Astrocyte (in vitro differentiated cells and primary cell): ENCODE measurements at places on chromosomes 12 and 14.

GRCh38 chr14:72747652-72748051 lies 146.2 kb downstream of the DPF3 start:
- no peak for DNase-seq

GRCh38 chr14:101965181-101965544 lies 790 bp downstream of the DYNC1H1 start:
- no peak for DNase-seq

GRCh38 chr12:88111074-88111652 lies 30.7 kb downstream of the CEP290 start:
- peak; percentile 26 for DNase-seq

- no peak for DNase-seq
These were observed 53.7 kb upstream of the COCH start for GRCh38 chr14:30820674-30821073.

DNA sequence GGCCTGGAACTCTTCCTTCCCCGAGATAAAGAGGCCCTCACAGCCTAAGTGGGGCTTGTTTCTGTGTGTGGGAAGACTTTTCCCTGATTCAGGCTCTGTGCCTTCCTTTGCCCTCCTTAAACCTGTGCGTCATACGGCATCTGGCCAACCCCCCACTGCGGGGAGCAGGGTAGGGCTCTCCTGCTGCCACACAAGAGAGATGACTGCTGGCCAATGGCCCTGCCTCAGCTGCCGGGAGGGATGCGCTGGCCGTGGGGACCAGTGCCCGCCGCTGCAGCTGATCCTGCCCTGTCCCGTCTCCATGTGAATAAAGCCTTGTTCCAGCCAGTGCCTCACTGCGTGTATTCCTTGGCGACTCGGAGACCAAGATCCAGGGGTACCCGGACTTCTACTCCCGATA lies 42.5 kb upstream of the BEGAIN start:
- peak; percentile 72 for DNase-seq

GRCh38 chr12:124655698-124656516 lies 88.5 kb upstream of the NCOR2 start:
- DNase-seq: peak; percentile 95

DNA sequence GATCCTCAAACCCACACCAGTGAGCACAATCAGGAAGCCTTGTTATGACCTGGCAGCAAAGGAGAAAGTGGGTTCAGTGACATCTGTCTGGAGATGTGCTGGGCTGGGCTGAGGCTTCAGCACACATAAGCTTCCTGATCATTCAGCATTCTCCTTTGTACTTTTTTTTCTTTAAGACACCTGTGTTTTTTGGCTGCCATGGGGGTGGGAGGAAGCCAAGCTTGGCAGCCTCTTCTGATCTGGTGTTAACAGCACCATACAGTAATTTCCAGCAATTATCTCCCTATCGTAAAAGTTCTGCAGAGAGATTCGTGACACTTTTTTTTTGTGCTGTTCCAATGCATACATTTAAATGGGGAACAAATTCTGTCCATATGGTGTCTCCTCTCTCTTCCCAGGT lies 38.9 kb upstream of the RASSF3 start:
- no peak for DNase-seq

DNA sequence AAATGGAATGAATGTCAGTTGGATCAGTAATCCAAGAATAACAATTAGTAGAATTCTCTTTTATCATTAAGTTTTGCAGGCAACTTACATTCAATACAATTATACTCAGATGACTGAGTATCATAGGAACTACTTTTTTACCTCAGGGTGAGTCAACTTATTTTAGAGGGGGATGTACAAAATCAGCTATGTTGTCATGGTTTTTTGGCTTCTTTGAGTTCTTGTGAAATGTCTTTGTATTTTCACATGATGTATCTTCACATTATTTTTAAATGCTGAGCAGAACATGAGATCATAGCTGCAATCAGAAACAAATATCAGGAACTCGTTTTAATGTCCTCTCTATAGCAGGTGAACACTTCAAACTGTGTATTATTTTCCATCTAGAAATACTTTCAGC lies 65.3 kb upstream of the PTPRR start:
- DNase-seq: peak; percentile 75

DNA sequence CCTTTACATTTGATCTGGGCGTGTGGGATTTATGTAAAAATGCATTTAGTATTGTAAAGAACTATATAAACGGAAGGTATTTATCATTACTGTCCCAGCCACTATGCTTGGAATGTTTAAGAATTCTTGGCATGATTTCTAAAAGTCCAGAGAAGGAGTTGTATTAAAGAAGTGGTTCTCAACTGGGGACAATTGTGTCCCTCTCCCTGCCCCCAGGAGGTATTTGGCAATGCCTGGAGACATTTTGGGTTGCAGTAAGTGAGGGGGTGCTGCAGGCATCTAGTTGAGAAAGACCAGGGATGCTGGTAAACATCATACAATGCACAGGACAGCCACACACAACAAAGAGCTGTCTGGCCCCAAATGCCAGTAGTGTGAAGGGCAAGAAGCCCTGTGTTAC lies 7.2 kb downstream of the SLC38A1 start:
- no peak for DNase-seq

DNA sequence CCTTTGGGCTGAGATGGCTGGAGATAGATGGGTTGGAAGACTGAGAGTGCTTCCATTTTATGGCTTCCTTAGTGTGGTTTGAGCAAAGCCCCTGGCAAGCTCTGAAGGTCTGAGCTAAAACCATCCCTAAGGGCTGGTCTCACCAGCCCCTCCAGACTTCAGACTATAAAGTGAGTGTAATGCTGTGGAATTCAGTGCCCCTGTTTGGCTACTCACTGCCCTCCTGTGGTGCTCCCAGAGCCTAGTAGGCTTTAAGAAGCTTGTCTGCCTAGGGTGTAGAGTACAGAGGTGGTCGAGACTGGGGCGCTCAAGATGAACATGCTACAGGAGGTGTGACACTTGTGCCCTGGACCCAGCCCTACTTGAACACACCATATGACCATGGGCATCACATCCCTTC lies 246.7 kb upstream of the FKBP4 start:
- no peak for DNase-seq

DNA sequence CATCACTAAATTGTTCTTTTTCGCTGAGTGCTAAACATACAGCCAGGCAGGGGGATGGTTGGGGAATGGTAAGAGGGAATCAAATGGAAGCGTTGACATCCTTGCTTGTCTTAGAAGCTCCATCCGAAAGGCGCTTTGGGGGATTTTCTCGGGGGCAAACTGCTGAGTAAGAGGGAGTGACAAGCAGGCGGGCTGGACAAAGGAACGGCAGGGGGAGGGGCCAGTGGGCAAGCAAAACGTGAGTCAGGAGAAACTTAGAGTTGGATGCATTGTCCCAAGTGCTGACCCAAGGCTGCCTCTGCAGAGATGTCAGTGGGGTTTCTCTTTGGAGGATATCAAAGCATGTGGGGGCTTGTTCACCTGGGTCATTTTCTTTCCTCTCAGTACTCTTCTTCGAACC lies 480.5 kb downstream of the VRK1 start:
- DNase-seq: no peak

DNA sequence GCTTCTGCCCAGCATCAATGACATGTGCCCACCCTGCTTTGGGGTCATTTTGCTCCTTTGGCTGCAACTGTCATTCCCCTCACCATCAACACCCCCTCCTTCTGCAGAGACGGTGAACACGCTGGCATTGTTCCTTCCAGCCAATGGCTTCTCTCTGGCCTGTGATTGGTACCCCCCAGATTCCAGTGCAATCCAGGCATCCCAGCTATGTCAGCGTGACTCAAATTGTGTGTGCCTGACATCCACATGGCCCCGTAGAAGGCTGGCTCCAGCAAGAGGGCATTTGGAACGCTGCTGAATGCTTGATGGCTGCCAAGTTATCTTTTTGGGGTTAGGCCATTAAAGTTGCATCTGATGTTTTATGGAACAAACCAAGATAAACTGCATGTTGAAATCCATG lies 21.0 kb upstream of the CCND2 start:
- DNase-seq: no peak

DNA sequence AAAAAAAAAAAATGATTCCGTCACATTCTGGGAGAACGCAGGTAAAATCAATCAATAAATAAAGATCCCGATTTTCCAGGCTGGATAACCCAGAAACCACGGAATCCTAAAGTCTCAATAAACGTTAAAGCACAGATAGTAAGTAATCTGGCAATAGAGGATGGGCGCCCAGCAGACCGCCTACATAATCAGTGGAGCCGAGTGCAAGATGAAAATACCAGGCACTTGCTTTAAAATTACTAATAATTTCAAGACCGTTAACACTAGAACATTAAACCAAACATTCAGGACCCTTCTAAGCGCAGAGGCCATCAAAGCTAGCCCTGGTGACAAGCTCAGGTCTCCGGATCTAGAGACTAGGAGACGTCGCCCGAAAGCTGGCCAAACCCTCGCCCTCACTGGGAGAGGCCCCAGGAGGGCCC lies 1.2 kb upstream of the DCAF11 start:
- no peak for DNase-seq

DNA sequence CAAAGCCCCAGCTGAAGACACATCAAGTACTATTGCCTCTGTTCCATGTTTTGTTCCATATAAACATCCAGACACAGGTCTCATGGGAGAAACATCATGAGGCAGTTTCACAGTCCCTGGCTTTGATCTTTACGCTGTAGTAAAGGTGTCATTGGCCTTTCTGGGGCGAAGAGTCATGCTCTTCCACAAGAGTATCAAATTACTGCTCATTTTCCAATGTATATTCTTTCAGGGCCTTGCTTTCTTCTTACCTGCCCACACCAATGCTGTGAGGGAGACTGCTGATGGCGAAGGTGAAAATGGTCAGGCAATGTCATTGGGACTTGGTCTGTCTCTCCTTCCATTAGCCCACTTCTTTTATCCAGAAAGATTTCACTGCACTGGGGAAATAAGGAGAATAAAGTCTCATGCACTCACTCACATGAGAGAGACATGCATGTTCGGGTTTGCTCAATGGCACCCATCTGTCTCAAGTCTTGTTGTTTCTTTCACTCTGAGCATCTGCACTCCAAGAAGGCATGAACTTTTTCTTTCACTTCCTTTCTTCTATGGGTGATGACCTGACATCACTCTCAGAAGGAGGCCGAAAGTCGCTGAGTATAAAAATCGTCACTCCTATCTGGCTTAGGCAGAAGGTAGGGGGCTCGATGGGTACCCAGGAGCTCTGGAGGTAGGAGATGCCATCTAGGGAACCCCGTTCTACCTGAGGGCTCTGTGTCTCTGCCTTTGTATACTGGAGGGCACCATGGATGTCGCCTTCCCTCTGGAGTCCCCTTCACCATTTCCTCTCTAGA lies 1.3 kb upstream of the JDP2 start:
- DNase-seq: no peak

DNA sequence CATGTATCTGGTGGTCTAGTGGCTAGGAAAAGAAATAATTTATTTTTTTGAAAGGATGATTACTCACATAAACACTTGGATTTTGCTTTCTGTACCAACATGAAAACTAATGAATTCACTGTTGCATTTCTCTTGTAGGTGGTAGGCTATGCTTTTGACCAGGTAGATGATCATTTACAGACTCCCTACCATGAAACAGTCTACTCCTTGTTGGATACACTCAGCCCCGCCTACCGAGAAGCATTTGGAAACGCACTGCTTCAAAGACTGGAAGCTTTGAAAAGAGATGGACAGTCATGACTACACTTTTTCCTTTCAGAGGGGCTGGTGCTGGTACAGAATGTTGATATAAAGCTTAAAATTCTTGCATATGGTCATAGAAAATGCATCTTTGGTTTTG lies 6.5 kb upstream of the AK7 start:
- no peak for DNase-seq

GRCh38 chr14:51848120-51848519 lies 12.3 kb upstream of the GNG2 start:
- no peak for DNase-seq

DNA sequence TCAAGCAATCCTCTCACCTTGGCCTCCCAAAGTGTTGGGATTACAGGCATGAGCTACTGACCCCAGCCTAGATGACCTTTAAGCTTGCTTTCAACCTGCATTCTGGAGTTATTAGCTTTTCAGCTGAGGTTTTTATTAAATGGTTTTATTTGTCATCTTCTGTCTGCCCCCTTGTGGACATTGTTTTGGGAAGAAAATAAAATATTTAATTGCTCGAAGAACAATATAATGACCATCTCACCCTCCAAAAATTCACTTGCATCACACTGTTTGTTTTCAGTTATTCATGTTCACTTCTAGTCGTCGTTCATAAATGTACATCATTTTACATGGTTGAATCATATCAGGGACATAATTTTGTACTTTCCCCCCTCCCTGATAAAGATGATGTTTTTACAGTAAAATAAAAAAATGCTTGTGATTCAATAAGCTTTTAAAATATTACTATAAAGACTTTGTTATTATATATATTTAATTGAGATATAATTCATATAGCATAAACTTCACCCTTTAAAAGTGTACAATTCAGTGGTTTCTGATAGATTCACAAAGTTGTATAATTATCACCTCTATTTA lies 10.1 kb upstream of the SPATS2 start:
- DNase-seq: no peak

GRCh38 chr12:114703060-114703493 lies 19.1 kb upstream of the TBX3 start:
- DNase-seq: no peak

- DNase-seq: peak; percentile 25
These were observed 55.6 kb downstream of the LGMN start for GRCh38 chr14:92692822-92693226.

- no peak for DNase-seq
These were observed 24.8 kb upstream of the ZFP36L1 start for GRCh38 chr14:68817506-68818212.

DNA sequence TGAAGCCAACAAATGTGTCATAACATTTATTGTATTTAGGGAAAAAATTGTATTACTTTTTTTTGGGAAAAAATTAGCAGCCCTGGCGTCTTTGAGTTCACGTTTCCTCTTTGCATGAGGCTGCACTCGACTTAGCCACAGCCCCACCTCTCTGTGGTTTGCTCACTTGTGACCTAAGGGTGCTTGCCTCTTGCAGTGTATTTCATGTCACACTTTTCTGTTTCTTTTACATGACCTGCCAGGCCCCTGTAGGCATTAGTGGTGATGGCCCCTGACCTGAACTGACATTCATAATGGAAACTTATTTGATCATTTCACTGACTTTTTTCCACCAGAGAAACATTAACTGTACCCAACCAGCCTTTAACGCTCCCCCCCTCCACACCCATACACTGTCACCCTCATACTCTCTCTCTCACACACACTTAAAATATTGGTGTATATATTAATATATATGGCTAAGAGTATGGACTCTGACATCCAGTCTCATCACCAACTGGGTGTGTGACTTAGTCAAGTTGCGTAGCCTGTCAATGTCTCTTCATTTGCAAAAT lies 122.9 kb downstream of the PRKCH start:
- DNase-seq: no peak

DNA sequence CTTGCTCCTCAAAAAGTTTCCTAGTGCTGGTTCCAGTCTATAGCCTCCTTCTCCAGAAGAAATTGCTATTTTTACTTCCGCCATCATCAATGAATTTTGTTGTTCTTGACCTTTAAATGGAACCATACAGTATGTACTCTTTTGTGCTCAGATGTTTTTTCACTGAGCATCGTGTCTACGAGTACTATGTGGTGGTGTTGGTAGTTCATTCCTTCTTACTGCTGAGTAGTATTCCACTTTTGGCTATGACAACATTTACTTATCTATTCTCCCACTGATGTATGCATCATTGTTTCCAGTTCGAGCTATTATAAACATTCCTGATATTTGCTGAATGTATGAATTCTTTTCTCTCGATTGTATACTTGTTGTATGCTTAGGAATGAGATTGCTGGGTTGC lies 28.6 kb downstream of the SLC2A14 start:
- DNase-seq: no peak

- no peak for DNase-seq
These were observed 50.8 kb downstream of the RPS6KA5 start for GRCh38 chr14:91009501-91010152.
